ENCODE measurements at places on chromosomes 11 and 22. TPM values are rescaled to one million over a fixed set of nuclear protein-coding genes. Genes with fewer than 3 reads are reported as not detected.
A peak's percentile ranks its signal among the peaks of the same experiment; 100 is the strongest.

NXPE2 gene
- total RNA-seq = not detected

CARD10 gene
- 12.6 TPM for total RNA-seq

DAGLA gene
- 4.5 TPM for total RNA-seq

RBX1 gene
- total RNA-seq = 10.9 TPM

MMP8 gene
- not detected for total RNA-seq

SERPING1 gene
- total RNA-seq = 240 TPM

DNA sequence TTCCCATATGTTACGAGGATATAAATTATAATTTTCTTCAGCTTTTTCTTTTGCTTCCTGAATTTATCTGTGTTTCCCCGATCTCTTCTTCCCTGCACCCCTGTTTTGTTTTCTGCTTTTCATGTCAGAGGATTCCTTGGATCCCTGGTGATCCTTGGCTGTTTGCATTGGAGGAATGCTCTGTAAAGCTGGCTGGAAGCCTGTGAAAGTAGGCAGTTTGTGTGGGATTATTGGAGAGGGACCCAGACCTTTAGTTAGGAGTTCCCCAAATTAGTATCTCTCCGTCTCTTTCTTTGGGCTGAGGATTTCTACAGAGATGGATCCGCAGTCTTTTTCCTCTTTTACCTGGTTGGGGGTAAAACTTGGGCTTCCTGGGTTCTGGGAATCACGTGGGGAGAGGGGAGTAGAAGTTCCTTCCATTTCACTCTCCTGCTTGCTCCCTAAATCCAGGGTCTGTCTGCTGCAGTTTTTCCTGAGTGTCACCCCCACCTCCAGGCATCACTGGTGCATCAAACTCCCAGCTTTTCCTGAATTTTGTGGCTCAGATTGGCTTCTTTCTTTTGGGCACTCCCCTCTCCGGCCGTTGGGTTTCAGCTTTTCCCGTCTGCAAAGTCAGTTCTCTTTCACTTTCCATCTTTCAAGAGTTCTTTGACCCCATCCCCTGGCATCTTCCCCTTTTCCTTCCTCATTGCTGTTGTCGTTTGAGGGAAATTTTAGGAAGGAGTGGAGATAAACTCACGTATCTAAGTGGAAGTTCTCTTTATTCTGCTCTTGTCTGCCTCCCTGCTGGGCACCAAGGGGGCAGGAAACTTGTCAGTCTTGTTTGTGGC, 79.1 kb upstream of the ALX4 start:
- H3K4me3 ChIP-seq = no peak overlapping the region
- no peak for DNase-seq
- H3K27me3 ChIP-seq = peaks cover 6% of the 10 kb centered on the region
- H3K27ac ChIP-seq = no peak overlapping the region

GRCh38 chr11:126929179-126930061, 71.2 kb downstream of the KIRREL3 start:
- H3K36me3 ChIP-seq = no peaks in the 10 kb centered on the region
- no peaks in the 10 kb centered on the region for H3K4me1 ChIP-seq
- H3K27me3 ChIP-seq = no peaks in the 10 kb centered on the region
- no peak overlapping the region for H3K4me3 ChIP-seq
- no peak overlapping the region for H3K27ac ChIP-seq

DNA sequence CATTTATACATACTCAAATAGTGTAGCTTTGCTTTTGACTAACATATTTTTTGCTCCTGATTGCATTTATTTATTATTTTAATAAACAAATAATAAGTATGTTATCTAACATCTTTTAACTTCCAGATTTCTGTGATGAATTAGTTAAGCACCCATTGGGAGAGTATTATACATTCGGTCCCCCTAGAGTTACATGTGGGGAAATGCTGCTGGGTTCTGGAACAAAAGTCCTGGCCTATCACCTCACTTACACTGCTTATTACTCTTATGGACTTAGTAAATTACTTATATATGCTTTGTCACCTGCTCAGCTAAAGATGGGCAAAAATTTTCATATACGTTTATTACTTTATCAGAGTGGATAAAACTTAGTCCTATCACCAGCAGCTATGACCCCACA, 1163.0 kb downstream of the FAM181B start:
- no peak overlapping the region for H3K4me3 ChIP-seq
- H3K27me3 ChIP-seq = no peaks in the 10 kb centered on the region
- H3K27ac ChIP-seq = no peak overlapping the region
- H3K4me1 ChIP-seq = no peaks in the 10 kb centered on the region
- DNase-seq = no peak

DNA sequence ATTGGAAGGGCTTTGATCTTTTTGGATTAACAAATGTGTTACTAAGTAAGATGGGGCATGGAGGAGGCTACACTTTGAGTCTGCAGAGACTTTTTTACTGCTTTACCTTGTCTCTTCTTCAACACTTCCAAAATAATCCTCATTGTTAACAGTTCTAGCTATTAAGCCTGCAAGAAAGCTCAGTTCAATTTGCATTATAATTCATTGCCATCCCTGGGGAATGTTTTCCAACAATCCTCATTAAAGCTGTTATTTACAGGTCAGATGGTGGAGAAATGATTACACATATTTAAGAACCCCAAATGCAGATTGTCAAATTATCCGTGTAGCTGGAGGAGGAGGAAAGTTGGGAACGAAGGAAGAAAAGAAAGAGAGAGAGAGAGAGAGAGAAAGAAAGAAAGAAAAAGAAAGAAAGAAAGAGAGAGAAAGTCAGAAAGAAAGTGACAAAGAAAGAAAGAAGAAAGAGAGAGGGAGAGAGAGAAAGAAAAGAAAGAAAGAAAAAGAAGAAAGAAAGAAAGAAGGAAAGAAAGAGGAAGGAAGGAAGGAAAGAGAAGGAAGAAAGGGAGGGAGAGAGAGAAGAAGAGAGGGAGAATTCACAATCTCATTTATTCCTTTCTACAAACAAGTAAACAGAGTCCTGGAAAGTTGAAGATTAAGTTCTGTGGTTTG, 443.9 kb downstream of the INSC start:
- no peaks in the 10 kb centered on the region for H3K4me1 ChIP-seq
- DNase-seq = no peak
- H3K36me3 ChIP-seq = no peaks in the 10 kb centered on the region
- no peak overlapping the region for H3K4me3 ChIP-seq
- no peak overlapping the region for H3K27ac ChIP-seq

- no peak overlapping the region for H3K4me3 ChIP-seq
- DNase-seq = peak; percentile 13
- H3K36me3 ChIP-seq = no peaks in the 10 kb centered on the region
- H3K27ac ChIP-seq = no peak overlapping the region
- H3K4me1 ChIP-seq = no peaks in the 10 kb centered on the region
Measured at GRCh38 chr11:60265373-60266214, 14.9 kb upstream of the MS4A4A start.

GRCh38 chr11:77784572-77784971, 36.0 kb downstream of the RSF1 start:
- H3K4me1 ChIP-seq = peaks cover 4% of the 10 kb centered on the region
- no peaks in the 10 kb centered on the region for H3K36me3 ChIP-seq
- H3K27me3 ChIP-seq = no peaks in the 10 kb centered on the region
- no peak for DNase-seq
- no peak overlapping the region for H3K4me3 ChIP-seq

DNA sequence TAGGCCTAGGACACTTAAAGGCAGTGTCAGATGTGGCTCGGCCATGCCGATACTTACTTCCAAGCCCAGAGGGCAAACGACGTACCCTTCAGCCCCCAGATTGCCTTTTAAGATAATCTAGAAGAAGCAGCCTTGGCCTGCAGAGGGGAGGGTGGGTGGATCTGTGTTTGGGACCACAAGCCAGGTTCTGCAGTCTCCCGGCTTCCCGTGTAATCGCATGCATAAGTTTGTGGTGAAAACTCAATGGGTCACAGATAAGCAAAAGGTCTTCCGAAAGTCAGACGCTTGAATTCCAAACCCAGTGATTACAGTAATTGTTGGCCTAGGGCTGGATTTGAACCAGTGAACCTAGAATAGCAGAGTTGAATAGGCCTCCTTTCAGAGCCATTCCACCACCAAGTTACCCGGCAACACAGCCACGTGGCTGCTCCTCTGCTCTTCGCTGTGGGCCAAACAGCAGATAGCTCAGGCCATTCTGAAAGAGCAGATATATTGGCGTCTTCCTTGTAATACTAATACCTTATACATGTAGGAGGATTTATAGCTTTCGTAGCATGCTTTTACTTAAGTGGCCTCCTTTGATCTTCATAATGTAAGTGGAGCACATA, 170.8 kb upstream of the CADM1 start:
- no peaks in the 10 kb centered on the region for H3K4me1 ChIP-seq
- H3K4me3 ChIP-seq = no peak overlapping the region
- H3K27me3 ChIP-seq = no peaks in the 10 kb centered on the region
- no peak overlapping the region for H3K27ac ChIP-seq
- no peak for DNase-seq
- H3K36me3 ChIP-seq = no peaks in the 10 kb centered on the region

DNA sequence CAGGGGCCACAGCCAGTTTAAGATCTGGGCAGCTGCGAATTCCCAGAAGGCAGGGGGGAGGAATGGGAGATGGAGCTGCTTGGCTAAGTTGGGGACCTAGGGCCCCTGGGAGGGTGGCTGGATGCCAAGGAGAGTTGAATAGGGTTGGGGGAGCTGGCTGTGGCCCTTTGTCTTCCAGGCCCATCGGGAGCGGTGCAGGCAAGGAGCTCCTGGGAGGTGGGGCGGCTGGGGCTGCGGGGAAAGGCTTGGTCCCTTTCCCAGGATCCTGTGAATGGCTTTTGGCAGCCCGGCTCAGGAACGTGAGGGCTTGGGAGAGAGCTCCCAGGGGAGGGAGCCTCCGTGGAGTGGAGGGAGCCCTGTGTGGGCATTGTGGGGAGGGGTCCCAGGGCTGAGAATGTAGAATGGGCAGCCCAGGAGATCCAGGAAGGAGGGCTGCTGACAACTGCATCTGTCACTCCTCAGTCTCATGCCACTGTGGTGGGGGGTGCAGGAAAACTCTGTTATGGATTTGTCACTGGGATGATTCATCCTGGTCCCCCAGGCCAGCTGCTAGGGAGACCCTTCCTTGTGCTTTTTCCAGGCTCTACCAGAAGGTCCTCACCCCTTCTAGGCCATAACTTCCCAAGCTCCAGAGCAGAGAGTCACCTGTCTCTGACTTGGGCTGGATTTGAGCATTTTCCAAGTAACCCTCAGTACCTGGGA, 6.0 kb downstream of the FREY1 start:
- H3K4me3 ChIP-seq = peak overlapping the region; percentile 35
- H3K27me3 ChIP-seq = no peaks in the 10 kb centered on the region
- peak; percentile 67 for DNase-seq
- peaks cover 3% of the 10 kb centered on the region for H3K36me3 ChIP-seq
- peaks cover 18% of the 10 kb centered on the region for H3K4me1 ChIP-seq

GRCh38 chr11:19281041-19281440, 40.3 kb upstream of the E2F8 start:
- no peak overlapping the region for H3K4me3 ChIP-seq
- no peaks in the 10 kb centered on the region for H3K4me1 ChIP-seq
- DNase-seq = no peak
- H3K36me3 ChIP-seq = no peaks in the 10 kb centered on the region
- no peaks in the 10 kb centered on the region for H3K27me3 ChIP-seq

DNA sequence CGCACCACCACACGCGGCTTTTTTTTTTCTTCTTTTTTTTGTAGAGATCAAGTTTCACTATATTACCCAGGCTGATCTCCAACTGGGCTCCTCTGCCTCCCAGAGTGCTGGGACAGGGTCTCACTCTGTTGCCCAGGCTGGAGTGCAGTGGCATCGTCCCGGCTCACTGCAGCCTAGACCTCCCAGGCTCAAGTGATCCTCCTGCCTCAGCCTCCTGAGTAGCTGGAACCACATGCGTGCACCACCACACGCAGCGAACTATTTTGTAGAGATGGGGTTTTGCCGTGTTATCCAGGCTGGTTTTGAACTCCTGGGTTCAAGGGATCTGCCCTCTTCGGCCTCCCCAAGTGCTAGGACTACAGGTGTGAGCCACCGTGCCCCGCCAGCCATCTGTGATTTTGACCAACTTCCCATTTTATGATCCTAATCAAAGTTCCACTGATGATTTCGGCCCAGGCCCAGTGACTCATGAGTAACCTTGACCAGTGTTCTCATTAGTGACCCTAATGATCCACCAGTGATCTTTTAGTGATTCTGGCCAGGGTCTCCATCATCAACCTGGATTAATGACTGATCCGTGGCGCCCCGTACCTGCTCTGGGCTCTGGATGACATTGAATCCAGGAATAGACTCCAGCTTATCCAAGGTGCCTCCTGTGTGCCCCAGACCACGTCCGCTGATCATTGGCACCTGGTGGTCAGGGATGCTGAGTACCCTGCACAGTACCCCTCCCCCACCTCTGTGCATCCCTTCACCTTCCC, 1.7 kb downstream of the TYMP start:
- H3K4me1 ChIP-seq = peaks cover 19% of the 10 kb centered on the region
- peak overlapping the region; percentile 60 for H3K4me3 ChIP-seq
- H3K27ac ChIP-seq = no peak overlapping the region
- no peaks in the 10 kb centered on the region for H3K27me3 ChIP-seq

DNA sequence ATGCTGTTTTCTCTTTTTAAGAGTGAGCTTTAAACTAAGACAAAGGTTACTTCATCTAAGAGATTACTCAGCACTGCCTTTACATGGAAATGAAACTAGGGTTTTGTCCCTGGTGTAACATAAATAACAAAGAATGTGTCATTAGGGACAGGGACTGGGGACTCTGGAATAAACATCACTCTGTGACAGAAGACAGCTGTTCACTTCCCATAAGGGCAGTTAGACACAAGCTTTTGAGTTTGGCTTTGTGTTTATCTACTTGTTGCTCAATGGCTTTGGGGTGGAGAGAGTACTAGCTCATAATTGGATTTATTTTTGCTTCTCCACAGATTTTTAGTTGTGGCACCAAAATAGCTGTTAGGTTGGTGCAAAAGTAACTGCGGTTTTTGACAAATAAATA, 154.5 kb downstream of the OR4C45 start:
- no peaks in the 10 kb centered on the region for H3K4me1 ChIP-seq
- H3K27me3 ChIP-seq = no peaks in the 10 kb centered on the region
- DNase-seq = no peak
- no peaks in the 10 kb centered on the region for H3K36me3 ChIP-seq
- H3K4me3 ChIP-seq = no peak overlapping the region

DNA sequence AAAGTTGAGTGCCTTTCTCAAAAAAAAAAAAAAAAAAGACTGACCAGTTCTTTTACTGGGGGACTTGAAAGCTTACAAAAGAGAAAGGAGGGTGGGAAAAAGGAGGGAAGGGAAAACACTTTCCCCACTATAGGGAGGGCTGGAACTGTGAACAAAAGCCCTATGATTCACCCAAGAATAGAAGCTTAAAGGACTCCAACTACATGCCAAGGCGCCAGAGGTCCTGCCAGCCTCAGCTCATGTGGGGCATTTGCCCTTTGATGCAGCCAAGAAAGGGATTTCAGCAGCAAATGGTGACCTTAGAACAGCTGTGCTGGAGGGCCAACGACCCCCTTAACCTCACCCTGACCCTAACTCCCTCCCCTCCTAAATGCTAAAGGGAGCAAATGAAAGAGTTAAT, 160.0 kb downstream of the NTM start:
- H3K27ac ChIP-seq = no peak overlapping the region
- H3K4me1 ChIP-seq = no peaks in the 10 kb centered on the region
- no peak for DNase-seq
- no peaks in the 10 kb centered on the region for H3K36me3 ChIP-seq
- H3K27me3 ChIP-seq = no peaks in the 10 kb centered on the region

Data from pancreas (tissue), 10 donors.